ENCODE measurements at places on chromosomes 11 and 22.

DNA sequence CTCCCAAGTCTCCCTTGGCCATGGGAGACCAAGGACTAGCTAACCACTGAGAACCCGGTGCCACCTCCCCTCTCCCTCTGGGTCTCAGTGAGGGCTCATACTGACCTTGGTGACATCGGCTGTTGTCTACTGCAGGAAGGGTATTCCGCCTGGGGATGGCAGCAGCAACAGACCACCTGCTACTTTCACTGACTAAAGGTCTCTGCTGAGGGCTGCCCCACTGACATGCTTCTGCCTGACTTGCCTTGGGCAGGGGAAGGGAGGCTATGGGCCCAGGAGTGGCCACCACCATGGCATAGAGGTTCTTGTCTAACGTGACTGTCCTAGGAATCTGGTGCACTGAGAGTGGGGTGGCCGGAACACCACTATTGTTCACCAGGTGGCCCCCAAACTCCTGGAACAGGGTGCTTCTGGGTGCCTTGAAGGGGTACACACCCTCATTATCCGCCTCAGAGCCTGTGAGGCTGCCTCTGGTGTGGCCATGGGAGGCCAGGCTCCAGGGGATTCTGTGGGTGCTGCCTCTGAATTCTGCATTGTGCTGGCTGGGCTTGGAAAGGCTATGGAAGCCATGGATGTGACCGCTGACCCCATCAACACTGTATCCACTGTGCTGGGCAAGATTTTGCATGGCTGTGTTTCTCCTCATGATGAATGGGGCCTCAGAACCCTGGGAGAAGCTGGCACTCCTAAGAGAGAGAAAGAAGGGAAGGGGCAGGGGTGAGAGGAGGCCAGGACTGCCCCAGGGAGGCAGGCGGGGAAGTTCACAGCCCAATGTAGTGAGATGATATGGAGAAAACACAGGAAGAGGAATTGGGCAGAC is 38.3 kb downstream of the GAB4 start:
- DNase-seq, result no peak

- DNase-seq, result no peak
Observed at GRCh38 chr11:11396301-11397035, 43.4 kb upstream of the CSNK2A3 start.

DNA sequence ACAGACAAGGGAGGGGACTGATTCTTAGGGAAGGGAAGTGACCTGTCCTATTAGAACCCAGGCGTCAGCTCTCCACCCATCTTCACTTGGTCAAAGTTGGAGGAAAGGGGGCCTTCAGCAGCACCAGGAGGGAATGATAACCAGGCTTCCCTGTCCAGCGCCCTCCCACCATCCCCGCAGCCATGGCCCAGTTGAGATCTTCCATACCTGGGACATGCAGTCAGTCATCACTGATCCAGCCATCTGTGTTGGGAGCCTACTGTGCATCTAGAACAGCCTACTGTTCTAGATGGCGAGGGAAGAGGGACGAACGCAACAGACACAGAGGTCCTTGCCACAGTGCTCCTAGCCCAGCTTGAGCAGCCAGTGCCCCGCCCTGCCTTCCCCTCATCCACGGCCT is 40.6 kb downstream of the PDGFB start:
- DNase-seq, result no peak

GRCh38 chr11:57936050-57936418 is 87.6 kb upstream of the OR9Q1 start:
- no peak for DNase-seq

DNA sequence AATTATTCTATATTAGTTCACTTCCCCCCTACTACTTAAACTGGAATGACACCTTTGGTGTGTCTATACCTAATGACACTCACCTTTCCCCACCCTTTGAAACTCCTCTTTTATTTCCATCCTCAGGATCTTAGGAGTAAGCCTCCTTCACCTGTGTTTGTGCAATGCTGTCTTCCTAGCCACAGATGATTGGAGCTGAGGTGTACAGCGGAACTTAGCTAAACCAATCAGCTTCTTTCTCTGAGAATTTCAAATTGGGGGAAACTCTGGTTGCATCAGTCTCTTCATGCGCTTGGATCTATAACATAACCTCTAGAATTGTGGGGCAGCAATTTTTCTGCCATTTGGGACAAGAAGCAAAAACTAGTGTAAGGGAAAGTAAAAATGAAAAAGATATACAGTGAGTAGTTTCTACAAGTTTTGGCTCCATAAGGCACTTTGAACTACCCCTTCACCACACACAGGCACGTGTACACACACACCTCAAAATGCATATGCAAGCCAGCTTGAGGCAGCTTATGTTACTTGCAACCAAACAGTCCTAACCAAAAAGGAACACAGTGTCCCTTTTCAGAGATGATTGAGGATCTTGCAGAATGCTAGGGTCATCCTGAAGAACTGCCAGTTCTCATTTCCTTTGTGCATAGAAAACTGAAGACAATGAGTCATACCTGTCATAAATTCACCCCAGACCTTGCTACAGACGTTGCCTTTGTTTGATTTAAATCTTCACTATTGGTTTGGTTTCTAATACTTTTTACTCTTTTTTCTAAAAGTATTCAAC is 36.0 kb upstream of the LDLRAD3 start:
- DNase-seq, result no peak

DNA sequence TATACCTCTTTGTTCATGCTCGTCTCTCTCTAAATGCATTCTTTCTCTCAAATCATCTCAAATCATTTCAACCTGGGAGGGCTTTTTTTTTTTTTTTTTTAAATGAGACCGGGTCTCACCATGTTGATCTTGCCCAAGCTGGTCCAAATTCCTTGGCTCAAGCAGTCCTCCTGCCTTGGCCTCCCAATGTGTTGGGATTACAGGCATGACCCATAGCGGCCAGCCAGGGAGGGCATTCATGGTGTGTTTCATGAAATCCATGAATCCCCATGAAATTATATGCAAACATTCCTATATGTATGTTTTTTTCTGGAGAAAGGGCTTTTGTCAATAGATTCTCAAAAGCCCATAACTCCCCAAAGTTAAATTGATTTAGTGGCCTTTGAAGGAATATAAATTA is 26.2 kb downstream of the ATG13 start:
- no peak for DNase-seq

DNA sequence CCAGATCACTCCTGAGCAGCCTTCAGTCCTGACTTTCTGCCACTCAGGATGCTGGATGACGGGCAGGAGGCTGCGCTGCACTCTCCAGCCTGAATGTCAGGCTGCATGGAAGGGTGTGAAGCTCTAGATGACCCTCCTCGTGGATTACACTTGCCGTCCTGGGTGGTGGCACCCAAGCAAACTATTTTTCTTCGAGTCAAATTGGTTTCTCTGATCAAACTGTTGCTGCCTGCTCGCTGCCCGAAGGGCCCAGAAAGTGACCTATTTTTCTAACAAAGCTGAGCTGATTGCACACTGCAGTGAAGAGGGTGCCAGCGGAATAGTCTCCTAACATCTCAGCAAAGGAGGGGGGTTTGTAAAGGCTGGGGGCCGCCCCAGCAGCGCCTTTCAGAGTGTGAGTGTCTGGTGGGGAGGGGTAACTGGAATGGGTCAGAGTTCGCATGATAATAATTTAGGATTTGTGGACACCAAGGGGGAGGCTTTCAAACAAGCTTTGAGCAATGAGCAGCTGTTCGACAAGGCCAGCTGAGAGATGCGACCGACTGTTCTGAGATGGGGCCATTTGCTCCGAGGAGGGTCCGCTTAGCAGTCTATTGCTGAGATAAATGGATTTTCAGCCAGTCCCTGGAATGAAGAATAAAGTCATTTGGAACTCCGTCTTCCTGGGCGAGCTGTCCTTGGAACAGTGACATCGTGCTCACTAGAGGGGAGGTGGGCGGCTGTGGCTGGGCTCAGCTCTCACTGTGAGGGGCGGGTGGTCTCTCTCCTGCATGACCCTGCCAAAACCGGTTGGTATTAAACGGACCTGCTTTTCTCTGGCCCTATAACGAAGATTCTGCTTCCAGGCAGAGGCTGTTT is 537.6 kb downstream of the BRD1 start:
- DNase-seq, result no peak

DNA sequence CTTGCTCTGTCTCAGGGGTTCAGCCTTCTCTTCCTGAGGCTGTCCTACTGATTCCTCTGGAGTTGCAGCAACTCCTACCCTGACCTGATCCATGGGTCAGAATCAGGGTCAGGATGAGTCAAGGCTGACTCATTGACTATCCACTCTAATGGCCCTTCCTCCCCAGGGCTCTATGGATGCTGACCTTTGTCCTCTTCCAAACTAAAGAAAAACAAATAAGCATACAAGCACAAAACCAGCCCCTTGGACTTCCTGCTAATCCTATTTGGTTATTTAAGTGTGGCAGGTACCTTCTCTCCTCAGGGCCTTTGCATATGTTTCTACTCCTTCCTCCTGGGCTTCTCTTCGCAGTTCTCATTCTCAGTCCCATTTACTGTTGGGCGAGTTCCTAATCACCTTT is 204.5 kb upstream of the NAV2 start:
- no peak for DNase-seq

DNA sequence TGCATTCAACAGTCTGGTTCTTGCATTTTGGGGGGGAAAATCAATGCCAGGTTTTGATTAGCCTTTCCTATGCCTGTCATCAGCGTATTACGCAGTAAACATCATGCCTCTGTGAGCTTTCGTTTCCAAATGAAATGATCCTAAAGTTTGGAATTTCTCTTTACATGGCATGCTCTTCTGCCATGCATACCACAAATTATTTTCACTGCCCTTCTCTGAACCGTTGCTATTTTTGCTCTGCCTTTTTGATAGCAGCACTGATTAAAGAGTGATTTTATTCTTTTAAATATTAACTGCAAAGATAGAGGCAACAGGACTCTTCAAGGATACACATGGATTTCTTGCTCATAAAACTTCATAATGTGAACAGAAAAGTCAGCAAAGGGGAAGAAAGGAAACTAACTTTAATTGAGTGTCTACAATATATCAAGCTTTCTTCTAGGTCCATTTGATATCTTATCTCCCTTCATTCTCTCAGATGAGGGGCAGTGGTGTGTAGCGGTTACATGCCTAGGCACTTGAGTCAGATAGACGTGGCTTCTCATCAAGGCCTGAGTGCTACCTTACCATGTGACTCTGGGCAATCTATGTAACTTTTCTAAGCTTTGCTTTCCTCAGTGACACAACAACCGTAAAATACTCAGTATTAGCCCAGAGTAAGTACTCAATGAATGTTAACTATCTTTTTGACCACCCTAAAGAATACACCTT is 25.0 kb upstream of the FZD4 start:
- no peak for DNase-seq

DNA sequence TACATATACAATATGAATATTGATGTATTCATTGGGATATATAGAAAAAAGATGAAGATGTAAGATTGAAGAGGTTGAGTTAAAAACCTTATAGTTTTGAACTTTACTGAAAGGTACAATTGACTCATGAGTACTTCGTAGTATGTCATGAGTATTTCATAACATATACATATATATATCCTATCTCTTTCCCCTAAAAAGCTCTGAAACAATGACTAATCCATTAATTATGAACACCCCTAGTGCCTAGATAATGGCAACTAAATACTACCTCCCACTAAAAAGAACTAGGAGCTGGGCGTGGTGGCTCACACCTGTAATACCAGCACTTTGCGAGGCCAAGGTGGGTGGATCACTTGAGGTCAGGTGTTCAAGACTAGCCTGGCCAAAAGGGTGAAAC is 31.5 kb downstream of the SLC35F2 start:
- no peak for DNase-seq

DNA sequence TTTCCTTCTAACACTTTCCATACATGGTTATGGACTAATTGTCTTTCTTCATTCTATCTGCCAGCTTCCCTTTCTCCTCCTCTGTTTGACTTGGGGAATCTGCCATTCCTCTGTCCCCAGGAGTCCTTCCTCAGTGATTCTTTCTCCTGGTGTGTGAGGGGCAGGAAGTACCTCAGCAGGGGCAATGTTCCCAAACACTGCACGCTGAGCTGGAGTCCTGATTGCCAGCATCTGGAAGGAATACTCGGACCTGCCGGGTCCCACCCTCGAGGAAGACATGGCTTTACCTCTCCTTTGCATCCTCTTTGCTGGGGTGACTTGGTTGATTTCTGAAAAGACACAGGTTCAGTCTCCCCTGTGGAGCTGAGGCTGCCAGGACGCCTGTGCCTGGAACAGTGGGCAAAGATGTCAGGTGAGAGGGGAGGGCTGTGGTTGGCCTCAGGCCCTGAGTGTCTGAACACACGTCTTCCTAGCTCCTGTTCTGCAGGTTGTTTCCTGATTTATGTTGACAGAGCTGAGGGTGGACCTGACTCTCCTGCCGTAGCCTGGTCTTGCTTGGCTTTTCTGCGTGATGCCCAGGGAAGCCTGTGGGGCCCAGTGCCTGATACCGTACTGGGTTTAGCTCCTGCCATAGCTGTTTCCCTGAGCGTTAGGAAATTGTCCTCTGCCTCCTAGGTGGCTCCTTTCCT is 4.3 kb downstream of the COX8A start:
- no peak for DNase-seq

DNA sequence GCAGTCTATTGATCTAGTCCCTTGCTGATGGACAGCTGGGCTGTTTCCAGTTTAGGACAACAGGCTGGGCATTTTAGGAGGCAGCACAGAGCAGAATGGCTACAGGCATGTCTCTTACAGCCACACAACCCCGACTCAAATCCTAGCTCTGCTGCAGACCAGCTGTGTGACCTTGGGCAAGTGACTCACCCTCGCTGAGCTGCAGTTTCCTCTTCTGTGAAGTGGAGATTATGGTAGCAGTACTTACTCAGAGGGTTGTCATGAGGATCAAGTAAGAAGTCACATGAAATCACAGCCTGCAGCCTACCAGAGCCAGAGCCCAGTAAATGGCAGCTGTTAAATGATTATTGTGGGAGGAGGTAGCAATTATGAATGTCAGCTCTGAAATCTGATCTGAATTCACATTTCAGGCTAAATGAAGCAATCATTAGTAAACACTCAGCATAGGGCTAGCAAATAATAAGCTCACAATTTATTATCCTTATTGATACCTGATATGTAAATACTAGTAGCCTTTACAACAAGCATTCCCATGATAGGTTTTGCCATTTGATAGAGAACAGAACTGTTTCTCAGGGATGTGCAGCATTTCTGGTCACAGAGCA is 58.9 kb downstream of the MYEOV start:
- no peak for DNase-seq

DNA sequence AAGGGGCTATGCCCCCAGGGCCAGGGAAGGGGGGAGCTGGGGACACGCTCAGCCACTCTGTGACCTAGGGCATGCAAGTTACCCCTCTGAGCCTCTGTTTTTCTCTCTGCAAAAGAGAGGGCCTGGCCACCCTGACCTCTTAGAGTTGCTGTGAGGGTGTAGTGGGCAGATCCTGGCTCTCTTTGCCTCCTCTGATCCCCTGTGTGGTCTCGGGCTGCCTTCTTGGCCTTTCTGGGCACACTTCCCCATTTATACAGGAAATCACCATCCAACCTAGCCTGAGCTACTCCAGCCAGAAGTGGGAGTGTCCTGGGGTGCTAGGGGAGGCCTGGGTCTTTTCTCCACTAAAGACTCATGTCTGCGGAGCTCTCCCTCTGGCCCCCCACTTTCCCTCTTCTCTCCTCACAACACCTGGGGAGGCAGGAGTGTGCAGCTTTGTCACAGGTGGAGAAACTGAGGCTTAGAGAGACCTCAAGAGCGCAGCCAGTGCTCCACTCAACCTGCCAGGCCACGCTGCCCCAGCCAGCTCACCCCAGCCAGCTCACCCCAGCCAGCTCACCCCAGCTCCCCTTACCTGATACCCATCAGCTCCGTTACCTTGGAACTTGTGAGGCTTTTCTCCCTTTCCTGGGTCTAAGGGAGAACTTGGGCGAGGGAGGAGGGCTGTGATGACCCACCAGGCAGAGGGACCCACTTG is 1.4 kb downstream of the AIFM3 start:
- DNase-seq, result no peak

Data from NT2/D1 (cell line).